ENCODE measurements at places on chromosomes 12 and 14.

- no peak for DNase-seq
Observed at GRCh38 chr14:89312932-89313331, 104.1 kb downstream of the FOXN3 start.

GRCh38 chr14:45868377-45868776 is 615.4 kb upstream of the MIS18BP1 start:
- DNase-seq: no peak

- DNase-seq: no peak
Observed at GRCh38 chr14:76752744-76753143, 8.5 kb upstream of the VASH1 start.

DNA sequence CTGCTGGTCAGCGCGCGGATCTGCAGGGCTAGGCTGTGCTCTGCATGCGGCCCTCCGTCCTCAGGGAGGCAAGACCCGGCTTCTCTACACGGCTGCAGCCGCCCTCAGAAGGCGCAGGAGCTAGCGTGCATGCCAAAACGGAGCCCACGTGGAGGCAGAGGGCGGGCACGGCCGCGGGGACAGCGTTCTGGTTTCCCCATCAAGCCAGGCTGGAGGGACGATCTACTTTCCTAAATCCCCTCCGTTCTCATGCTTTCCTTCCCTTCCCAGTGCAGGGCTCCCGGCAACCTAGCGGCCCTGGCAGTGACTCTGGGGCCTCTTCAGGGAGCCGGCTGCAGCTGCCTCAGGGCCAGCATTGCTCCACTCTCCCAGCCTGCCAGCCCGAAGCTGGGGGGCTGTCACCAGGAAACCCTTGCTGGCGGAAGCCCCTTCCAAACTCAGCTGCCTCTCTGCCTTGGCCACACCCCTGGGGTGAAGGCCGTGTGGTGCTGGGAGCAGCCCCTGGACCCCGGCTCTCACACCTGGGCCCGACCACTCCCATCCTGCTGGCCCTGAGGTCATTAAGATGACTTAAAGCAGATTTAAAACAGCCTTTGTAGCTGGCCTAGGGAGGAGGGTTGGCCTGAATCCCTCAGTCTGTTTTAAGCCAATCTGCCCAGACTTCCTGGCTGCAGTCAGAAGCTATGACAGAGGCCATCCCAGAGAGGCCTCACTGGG is 9.2 kb upstream of the GOLGA3 start:
- DNase-seq: no peak

DNA sequence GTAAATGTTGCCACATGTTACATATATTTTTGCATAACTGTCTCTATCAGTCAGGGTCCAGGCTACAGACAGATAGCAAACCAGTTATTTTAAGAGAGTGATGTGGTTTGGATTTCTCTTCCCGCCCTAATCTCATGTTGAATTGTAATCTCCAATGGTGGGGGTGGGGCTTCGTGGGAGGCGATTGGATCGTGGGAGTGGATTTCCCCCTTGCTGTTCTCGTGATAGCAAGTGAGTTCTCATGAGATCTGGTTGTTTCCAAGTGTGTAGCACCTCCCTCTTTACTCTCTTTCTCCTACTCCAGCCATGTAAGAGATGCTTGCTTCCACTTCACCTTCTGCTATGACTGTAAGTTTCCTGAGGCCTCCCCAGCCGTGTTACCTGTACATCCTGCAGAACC is 704.2 kb upstream of the TBX3 start:
- DNase-seq: no peak

GRCh38 chr14:68638141-68638999 is 154.5 kb downstream of the ZFP36L1 start:
- DNase-seq: no peak
